ENCODE measurements at places on chromosomes 13 and 19.

GRCh38 chr13:24056616-24057137, 103.8 kb upstream of the SPATA13 start:
- DNase-seq, result no peak

GRCh38 chr13:114234266-114234644, 442 bp upstream of the CDC16 start:
- DNase-seq, result no peak

- no peak for DNase-seq
Observed at GRCh38 chr19:54947381-54947780, at the start of gene NLRP7. NLRP7 (minus strand) TSS chr19:54947530.

GRCh38 chr19:7578127-7578526, 17.5 kb upstream of the CAMSAP3 start:
- DNase-seq, result no peak

- no peak for DNase-seq
Observed at GRCh38 chr13:107421028-107421427, 794.3 kb downstream of the LIG4 start.

DNA sequence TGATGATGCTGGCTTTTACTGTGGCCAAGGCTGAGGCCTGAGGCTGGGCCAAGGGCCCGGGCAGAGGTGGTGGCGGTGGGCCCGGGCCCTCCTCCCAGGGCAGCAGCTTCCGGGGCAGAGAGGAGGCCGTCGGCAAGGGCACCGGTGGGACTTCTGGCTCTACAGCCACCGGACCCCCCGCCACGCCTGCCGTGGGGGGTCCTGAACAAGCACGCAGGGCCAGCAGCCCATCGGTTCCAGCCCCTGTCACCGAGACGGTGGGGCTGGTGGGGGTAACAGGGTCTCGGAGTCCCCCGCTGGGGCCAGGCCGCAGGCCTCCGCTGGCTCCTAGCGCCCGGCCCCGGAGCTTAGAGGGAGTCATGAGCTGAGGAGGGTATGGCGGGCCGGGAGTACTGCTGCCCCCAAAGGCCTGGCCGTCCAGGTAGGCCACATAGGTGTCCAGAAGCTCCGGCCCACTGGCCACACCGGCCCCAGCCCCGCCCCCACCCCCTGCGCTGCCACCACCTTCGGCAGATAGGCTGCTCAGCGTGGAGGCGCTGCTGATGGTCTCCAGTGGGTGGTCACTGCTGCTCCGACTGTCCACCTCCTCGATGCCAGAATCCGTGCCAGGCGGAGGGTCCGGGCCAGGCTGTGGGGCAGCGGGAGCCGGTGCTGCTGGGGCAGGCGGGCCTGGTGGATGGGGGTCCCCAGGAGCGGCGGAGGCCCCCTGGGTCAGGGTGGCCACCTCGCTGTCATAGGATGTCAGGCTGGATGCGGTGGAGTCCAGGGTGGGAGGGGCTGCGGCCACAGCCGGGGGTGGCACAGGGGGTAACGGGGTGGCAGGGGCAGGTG, 17.3 kb downstream of the C19orf81 start:
- no peak for DNase-seq

- DNase-seq, result no peak
Observed at GRCh38 chr19:50513746-50514345, at the start of gene ASPDH. ASPDH (minus strand) TSS chr19:50513913; CDS start chr19:50513823, 90 bp downstream.

DNA sequence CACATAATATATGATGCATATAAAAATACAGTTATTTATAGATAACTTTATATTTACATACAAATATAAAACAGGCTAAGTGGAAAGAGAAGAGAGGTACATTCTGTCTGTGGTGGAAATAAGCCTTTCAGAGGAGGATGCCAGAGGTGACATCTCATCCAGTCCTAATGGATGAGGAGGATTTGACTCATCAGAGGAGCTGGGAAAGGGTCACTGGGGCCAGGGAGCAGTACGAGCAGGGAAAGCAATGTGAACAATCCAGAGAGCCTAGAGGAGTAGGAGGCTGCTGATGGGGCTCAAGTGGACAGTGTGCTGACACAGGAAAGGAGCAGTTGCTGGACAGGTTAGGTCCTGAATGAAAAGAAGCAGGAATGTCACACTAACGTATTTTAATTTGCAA, 18.6 kb downstream of the NALCN start:
- DNase-seq, result no peak

GRCh38 chr13:88764103-88764502, 1092.9 kb downstream of the SLITRK5 start:
- no peak for DNase-seq

- no peak for DNase-seq
Observed at GRCh38 chr13:79907527-79907926, 426.6 kb downstream of the NDFIP2 start.

- peak; percentile 75 for DNase-seq
Observed at GRCh38 chr19:51514866-51515481, 13.4 kb upstream of the SIGLEC12 start.
